NCI-H524 treated with DMSO at 0.1 percent for 48 hours (cell line): ENCODE measurements at places on chromosomes 3 and 15.
A peak's percentile ranks its signal among the peaks of the same experiment; 100 is the strongest.

DNA sequence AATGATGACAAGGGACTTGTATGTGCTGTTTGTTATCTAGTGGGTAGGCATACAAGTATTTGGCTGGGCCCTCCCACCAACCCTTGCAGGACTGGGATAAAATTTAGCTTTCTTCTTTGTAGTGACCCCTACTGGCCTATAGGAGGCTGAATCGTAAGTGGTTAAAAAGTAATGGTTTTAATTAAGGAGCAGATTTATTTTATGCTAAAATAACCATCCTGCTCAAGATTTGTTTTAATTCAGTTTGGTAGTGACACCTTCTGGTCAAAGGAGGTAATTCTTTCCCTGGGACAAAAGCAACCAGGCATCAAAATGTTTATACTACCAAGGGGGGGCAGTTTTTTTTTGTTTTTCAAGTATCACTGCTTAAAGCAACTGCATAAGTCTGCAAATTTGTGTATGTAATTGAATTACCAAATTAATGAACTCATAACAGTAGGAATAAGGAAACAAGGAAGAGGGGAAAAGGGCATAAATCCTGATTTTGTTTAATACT lies 70.7 kb downstream of the TOP2B start:
- peak; percentile 79 for DNase-seq

DNA sequence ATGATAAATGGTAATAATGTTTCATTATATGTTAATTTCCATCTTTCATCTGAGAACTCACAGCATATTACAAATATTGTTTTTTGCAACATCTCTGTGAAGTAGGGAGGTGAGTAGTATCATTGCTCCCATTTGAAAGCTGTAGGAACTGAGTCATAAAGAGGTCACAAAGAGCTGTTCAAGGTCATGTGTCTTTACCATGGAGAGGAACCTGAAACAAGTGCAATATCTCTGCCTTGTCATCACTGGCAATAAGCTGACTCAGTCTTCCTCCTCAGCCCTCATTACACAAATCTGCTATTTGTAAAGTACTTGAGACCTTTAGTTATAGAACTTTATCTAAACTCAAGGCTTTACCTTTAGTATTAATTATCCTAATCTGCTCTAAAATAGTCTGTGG lies 4.4 kb upstream of the ATP13A4 start:
- no peak for DNase-seq

- peak; percentile 42 for DNase-seq
Measured at GRCh38 chr3:160003520-160004128, 15.0 kb downstream of the IL12A start.

- DNase-seq: no peak
Measured at GRCh38 chr3:195035345-195036202, 235.4 kb downstream of the XXYLT1 start.

DNA sequence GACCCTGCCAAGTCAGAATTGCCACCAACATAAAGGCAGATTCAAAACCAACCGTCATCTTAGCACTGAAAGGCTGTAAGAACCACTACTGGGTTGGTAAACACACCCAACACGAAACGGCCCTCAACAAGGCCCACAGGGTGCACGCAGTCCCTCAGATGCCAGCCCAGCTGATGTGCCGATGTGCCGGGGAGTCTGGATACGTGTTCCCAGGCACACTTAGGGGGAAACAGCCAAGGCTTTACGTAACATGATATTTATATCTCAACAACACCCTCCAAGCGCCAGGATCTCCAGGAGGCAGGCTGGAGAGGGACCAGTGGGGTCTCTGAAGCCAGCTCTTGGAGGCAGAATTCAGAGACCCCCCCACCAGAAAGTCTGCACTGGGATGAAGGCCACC lies 14.2 kb downstream of the POC1A start:
- no peak for DNase-seq

GRCh38 chr15:87118846-87119245 lies 1039.2 kb downstream of the AGBL1 start:
- peak; percentile 66 for DNase-seq

GRCh38 chr15:40301467-40302179 lies 6.1 kb downstream of the PLCB2 start:
- no peak for DNase-seq

DNA sequence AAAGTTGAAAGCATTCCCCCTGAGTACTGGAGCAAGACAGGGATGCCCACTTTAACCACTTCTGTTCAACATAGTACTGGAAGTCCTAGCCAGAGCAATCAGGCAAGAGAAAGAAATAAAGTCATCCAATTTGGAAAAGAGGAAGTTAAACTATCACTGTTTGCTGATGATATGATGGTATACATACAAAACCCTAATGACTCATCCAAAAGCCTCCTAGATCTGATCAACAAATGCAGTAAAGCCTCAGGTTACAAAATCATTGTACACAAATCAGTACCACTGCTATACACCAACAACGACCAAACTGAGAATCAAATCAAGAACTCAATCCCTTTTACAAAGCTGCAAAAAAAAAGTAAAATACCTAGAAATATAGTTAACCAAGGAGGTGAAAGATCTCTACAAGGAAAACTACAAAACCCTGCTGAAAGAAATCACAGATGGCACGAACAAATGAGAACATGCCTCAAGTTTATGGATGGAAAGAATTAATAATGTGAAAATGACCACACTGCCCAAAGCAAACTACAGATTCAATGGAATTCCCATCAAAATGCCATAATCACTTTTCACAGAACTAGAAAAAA lies 40.3 kb downstream of the RPL39L start:
- no peak for DNase-seq

DNA sequence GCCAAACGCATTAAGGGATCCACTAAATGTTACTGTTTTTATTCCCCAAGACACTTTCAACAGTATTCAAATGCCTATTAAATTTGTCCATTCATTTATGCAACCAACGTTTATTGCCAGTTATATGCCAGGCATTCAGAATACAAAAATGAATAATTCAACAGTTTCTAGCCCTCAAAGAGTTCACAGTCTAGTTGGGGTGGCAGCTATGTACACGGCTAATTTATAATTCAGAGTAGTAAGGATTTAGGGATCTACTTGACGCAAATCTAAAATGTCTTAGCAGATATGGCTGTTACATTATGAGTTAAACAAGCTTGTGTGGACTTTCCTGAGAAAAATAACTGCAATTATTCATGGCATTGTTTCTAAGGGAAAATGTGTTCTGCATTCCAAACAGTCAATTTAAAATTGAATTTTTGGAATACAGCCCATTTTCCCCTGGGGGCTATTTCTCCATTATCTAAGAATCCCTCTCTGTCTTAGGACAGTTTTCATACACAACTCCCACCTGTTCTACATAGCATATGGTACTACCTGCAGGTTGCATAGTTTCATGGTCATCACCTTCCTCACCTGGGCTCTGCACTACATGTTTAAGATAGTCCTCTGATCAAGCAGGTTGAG lies 11.5 kb upstream of the MSL2 start:
- no peak for DNase-seq

DNA sequence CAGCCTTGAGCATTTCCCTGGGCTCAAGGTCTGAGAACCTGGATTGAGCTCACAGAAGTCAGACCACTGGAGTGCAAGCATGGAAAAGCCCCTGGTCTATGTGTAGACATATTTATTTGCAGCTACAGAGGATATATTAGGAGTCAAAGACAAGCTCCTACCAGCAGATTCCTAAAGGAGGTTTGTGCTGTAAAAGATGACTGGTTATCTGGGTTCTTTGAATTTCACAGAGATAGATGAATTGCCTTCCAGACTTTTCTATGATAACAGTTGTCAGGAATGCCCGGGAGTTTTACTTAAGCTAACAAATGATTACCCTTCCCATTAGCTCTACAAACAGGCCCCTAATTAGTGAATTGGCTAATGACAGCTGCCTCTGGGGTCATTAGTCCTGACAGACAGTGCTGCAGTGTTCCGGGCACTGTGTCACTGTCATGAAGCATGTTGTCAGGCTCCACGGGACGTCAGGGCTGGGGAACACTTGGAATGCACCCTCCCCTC lies 48.8 kb upstream of the PLXNA1 start:
- DNase-seq: no peak

- peak; percentile 66 for DNase-seq
Measured at GRCh38 chr3:189272500-189273119, 100.8 kb downstream of the TPRG1 start.

GRCh38 chr3:21752749-21753347 lies 1.8 kb upstream of the ZNF385D start:
- DNase-seq: peak; percentile 33

DNA sequence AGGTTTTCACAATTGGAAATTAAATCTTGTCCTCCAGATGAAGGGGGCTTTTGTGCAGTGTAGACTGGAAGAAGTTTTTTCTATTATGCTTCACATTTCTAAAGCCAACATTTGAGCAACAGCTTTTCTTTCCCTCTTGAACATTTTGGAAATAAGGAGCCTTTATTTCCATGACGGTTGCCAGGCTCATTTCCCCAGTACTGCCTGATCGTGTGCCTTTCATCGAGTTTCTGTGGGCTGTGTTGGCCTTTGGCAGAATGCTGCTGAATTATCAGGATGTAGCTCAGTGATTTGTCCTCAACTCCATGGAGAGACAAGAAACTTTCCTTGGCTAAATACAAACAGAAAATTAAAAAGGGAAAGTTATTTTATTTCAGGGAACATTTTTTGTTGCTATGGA lies 314.8 kb upstream of the LRRC3B start:
- DNase-seq: no peak

GRCh38 chr15:94168250-94168649 lies 63.1 kb upstream of the MCTP2 start:
- DNase-seq: no peak

DNA sequence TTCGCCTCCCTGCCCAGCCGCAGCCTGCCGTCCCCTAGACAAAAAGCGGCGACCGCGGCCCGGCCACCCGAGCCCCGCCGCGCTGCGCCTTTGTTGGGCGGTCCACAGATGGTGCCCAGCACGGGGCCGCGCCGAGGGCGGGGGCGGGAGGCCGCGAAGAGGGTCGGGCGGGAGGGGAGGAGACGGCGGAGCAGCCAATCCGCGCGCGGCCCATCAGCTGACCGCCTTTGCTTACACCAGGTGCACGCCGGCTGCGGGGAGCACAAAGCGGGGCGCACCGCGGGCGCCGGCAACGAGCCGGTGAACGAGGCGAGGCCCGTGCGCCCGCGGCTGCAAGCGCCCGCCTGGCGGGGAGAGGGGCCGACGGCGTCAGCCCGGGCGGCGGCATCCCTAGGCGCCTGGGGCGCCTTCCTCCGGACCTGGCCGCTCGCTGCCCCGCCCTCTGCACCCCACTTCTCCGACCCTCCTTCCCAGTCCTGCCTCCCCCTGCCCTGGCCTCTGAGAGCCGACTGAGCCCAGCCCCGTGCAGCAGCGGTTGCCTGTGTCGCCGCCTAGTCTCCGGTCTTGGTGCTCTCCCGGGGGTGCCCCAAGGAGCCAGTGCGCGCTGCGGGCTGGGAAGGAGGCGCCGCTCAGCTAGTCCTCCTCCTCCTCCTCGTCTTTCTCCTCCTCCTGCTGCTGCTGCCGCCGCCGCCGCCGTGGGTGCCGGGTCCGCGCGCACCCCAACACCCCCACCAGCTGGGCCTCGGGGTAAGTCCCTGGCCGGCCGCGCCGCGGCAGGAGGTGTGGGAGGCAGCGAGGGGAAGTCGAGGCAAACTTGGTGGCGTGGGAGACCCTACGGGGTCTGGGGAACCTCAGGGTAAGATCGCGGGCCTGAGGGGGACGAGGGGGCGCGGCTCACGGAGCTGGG lies at the start of gene LRRN1:
Gene LRRN1, plus strand, starts transcription at position 259 of the 907 bp plus-strand sequence. CDS start 45,211 bp downstream, outside the sequence.
- DNase-seq: peak; percentile 32

- no peak for DNase-seq
Measured at GRCh38 chr15:58169934-58170333, 31.8 kb downstream of the AQP9 start.

DNA sequence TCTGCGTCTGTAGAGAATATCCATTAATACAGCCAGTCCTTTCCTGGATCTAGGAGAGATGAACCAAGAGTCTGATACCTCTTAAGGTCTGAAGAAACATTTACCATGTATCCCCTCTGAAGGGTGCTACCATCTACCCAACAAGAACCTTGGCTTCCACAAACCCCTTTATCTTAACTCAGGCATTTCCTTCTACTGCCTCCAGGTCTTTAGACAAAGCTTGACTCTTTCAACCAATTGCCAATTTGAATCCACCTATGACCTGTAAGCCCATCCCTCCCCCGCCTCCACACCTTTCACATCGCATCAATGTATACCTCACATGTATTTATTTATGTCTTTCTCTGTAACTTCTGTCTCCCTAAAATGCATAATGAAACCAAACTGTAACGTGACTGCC lies 139.5 kb downstream of the SNRK start:
- DNase-seq: no peak

DNA sequence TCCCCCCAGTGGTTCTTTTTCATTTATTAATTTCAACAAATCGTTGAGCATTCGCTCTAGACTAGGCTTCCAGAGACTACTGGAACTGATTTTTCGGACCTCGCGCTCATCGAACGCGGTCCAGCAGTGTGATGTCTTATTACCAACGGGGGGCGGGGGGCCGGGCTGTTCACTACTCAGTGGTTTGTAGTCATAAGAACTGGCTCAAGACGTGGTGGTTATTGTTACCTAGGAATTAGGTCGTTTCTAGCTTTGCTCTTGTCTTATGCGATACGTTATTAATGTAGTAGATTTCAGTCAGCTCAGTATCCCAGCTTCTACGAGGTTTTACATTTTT lies 858 bp downstream of the RBM5 start:
- DNase-seq: no peak

DNA sequence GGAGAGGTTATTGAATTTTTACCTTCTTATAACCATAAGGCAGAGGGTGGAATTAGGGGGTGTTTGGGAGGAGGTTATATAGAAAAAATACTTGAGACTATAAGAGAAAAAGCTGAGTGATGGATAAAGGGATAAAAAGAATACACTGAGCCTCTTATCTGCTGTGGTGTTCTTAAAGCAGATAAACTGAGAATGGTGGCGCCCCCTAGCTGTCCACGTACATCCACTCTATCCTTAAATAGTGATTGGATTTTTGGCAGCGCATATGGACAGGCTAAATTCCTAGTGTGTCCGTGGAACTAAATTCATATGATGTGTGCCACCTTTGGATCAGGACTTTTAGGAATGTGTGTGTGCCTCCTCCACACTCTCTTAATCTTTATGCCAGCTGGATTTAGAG lies 121.1 kb downstream of the OXSM start:
- no peak for DNase-seq

DNA sequence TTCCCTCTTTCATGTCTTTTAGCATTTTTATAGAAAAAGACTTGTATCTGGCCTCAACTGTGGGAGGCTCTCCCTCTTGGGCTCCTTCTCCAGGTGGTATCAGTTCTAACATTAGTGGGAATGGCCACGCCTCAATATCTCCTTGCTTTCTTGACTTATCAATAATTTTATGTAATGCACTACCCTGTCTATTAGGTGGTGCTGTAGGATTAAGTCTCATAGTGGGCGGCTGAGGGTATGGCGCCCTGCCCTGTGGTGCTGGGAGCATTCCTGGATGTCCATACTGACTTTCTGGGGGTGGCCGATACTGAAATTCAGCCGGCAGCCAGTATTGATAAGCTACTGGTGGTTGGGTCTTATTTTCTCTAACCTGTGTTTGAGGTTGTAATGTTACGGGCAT lies 8.7 kb upstream of the RPUSD3 start:
- no peak for DNase-seq

- no peak for DNase-seq
Measured at GRCh38 chr15:69838338-69838737, 259.4 kb downstream of the TLE3 start.
